ENCODE measurements at places on chromosomes 4 and X.

GRCh38 chrX:94721386-94721785 is 1047.4 kb downstream of the FAM133A start:
- no peak for DNase-seq

DNA sequence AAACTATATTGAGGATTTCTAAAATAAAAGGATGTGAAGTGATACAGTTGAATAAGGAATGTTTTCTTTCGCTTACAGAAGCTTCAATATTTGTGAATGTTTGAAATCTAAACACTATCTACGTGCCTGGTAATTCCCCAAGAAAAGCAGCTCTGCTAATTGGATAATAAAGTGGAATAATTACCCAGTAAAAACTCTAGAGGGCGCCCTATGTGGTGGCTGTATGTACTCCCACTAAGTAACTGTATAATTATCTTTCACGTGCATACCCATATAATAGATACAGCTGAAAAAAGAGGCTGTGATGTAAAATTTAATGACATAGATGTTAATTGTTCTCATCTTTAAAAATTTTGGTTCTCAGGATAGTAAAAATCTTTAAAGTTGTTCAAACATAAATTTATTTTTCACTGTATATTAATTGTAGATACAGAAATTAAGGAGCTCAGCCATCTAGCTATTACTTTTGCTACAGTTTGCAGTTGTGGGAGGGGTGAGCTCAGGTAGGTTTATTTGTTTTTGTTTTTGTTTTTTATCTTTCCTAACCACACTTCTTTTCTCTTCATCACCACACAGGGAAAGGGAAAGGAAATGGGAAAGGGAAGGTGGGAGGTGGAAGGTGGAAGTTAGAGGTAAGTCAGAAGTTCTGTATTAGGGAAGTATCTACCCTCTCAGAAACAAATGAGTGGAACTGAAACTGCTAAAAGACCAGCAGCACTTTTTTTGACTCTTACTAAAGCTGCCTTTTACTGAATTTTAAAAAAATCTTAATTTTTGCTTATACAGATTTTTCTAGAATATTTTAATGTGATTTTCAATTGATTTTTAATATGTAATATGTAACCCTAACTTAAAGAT is 151.7 kb upstream of the RPS6KA6 start:
- no peak for DNase-seq

GRCh38 chrX:9532349-9532748 is 67.5 kb downstream of the TBL1X start:
- no peak for DNase-seq

DNA sequence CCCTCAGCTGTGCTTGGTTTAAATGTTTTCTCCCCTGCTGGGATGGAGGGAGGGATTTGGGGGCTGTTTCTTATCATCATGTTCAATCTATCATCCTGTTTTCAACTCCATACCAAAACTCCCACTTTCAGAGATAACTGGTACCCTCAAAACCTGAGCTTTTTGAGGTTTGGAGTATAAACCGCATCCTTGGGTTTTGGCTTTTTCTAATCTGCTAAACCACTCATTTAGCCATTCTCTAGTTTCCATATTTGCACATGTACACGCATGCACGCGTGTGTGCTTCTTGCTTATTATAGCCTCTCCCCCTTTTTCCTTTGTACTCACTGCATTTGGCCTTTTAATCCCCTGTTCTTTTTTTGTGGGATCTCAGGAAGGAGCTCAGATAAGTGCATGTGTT is 116.7 kb upstream of the TEX13D start:
- DNase-seq = no peak

DNA sequence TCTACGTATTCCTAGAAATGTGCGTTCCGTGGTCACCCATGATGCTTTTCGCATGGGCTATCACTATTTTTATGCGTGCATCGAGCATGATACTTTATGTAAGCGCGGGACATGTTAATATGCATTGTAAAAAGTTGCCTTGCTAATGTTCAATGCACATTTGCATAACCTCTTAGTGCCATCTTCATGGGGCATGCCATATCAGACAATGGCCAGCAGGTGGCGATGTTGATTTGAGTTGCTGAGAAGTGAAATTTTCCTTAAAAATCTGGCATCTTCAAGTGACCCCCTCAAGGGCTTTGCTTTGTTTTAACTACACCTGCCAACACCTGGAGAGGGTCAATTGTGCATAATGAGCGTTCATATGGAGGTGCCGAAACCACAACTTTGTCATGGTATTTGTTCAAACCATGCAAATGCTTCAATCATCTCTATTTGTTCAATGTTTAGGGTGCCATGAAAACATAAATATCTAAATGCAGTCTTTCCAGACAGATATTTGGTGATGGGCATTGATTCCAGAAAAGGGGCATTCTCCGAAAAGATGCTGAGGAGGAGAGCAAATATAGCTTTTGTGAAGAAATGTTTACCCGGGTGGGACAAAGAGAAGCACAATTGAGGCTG is 833.9 kb upstream of the PRKX start:
- peak; percentile 2 for DNase-seq

DNA sequence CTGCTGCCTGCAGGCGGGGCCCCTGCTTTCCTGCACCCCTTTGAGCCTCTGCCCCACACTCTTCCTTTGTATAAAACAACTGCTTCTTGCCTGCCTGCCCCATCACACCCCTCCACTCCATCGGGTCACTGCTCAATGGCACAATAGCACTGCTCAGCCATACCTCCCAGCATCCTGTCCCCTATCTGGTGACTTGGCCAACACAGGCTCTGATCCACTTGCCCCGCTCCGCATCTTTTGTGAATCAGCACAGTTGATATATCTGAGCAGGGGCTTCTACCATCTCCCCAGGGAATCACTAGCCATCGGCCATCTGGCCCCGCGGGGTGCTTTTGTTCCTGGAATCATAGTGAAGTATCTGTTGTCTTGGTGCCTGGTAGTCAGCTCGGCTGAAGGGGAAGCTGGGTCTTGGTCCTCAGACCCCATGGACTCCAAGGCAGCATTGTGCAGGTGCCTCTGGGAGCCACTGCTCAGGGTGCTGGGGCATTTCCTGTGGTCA is 45.3 kb downstream of the MAP7D3 start:
- DNase-seq = no peak

DNA sequence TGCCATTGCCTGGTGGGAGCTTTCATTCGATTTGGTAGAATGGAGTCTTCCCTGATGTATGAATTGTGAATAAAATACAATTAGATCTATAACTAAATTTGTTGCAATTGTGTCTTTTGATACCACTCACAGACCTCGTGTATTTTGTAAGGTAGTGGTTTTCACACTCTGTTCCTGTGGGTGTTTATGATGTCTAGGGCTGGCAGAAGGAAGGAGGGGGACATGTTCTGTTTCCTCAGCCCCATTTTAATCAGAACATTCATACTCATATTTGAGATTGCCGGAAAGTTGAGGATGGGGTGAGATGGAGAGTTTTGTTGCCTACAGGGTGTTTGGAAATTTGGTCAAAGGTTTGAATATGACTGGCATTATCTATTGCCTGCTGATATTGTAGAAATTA is 42.9 kb downstream of the PTTG2 start:
- no peak for DNase-seq

GRCh38 chr4:127737295-127737694 is 7.1 kb downstream of the SLC25A31 start:
- DNase-seq = no peak

Data from stimulated activated naive CD8-positive, alpha-beta T cell treated with anti-CD3 and anti-CD28 coated beads, Interleukin-15, amount 100 ng/mL, for 72 hours (primary cell).